Fibroblast of the aortic adventitia (primary cell): ENCODE measurements at places on chromosomes 5 and 9. TPM values are rescaled to one million over a fixed set of nuclear protein-coding genes. Genes with fewer than 3 reads are reported as not detected.

Gene BAAT
- not detected in 2 replicates for total RNA-seq

Gene GALNT12
- 24.9 and 138 TPM in 2 replicates for total RNA-seq

Gene TAS2R1
- not detected in 2 replicates for total RNA-seq

Gene CCDC180
- total RNA-seq, result 4.2 and 27.2 TPM in 2 replicates

Gene SNX18
- total RNA-seq, result 38.8 and 44.7 TPM in 2 replicates

Gene PTGS1
- 6.3 and 173 TPM in 2 replicates for total RNA-seq

Gene MYOZ3
- 0.16 and 0.72 TPM in 2 replicates for total RNA-seq

Gene CDH9
- total RNA-seq, result 0.16 TPM in 1 of 2 replicates, not detected in the other

Gene FNIP1
- total RNA-seq, result 99.9 and 125 TPM in 2 replicates

Gene TXNDC15
- 39.9 and 85.9 TPM in 2 replicates for total RNA-seq

Gene CCNI2
- total RNA-seq, result 1.2 TPM in 1 of 2 replicates, not detected in the other
